ENCODE measurements at places on chromosomes 12 and 14. TPM values are rescaled to one million over a fixed set of nuclear protein-coding genes. Genes with fewer than 3 reads are reported as not detected.

The KRT82 gene
- total RNA-seq = not detected

The GLIPR1L2 gene
- total RNA-seq = 0.29 TPM

The TAS2R14 gene
- 3.1 TPM for total RNA-seq

The CLMN gene
- 9.8 TPM for total RNA-seq

The CCDC196 gene
- total RNA-seq = not detected

The LBHD2 gene
- not detected for total RNA-seq

The PDZRN4 gene
- not detected for total RNA-seq

The IL22 gene
- not detected for total RNA-seq

The ARHGAP9 gene
- 1.1 TPM for total RNA-seq

Measured in kidney epithelial cell (primary cell).